Stimulated activated CD8-positive, alpha-beta memory T cell treated with anti-CD3 and anti-CD28 coated beads, Interleukin-4, amount 100 ng/mL, for 1 hour (primary cell): ENCODE measurements at places on chromosomes 12 and 14.

DNA sequence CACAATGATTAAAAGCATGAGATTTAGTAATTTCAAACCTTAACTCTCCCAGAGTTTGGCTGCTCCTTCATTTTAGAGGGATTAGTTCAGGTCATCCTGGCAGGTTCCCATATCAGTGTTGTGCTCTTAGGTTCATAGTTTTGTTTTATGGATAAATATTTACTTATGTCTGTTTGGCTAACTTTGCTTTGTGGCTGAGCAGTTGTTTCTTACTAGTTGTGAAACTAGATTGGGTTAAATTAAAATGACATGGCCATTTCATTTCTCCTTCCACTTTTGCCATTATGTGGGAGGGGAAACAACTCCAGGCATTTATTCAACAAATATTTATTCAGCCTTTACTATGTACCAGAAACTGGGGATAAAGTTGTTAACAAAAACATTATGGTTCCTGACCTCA, 158.8 kb downstream of the TMTC3 start:
- DNase-seq: no peak

DNA sequence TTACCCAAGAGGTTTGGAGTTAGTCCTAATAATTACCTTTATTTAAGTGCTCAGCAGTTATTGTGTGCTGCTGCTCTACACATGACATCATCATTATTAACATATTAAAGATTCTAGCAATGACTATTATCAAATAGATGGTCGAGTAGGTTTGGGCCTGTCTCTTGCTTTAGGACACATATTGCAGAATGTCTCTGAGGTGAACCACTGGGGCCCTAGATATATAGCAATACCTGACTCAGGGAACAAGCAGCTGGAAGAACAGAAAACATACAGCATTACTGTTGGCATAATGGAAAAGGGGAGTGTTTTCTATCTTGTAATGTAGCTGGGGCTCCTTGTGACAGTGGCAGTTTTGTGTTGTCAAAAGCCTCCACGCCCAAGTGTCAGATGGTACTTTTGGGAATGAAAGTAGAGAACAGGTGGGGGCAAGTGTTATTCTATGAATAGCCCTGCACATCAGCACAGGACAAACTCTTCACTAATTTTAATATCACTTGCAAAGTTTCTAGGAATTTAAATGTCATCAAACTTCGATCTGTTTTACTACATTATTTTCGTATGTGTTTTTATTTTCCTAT, 54.6 kb downstream of the C12orf56 start:
- no peak for DNase-seq

DNA sequence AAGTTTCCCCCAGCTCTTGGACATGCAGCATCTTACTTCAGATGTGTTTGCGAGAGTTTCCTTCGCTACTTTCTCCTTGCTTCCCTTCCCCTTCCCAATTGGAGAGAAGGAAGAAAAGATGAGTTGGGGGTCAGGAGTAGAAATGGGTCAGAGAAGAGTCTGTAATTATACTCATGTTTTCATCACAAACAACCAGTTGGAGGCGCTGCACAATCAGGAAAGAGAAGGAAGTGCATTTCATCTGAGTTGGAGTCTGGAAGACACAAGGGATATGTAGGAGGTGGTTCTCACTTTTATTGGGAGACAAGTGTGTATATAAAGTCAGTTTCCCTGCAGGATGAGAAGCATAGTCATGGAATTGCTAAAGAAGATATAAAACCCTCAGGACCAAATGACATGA, 31.3 kb upstream of the VSX2 start:
- no peak for DNase-seq

GRCh38 chr12:41605545-41606305, 417.6 kb downstream of the PDZRN4 start:
- no peak for DNase-seq

- DNase-seq: no peak
Observed at GRCh38 chr12:30546121-30546520, 149.5 kb downstream of the IPO8 start.

- DNase-seq: no peak
Observed at GRCh38 chr14:89237921-89238529, 179.0 kb downstream of the FOXN3 start.

DNA sequence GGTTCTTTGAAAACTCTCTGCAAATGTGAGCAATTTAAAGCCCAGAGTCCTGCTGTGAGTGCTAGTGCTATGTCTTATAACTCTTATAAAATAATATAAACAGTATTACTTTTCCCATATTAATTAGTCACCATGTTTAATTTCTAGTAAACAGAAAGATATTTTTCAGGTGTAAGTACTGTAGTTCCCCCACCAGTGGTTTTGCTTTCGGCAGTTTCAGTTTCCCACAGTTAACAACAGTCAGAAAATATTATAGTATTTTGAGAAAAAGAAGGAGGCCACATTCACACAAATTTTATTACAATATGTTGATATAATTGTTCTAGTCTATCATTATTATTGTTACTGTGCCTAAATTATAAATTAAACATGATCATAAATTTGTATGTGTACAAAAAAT, 800.5 kb downstream of the LRFN5 start:
- DNase-seq: no peak

GRCh38 chr12:113049976-113050742, 6.4 kb upstream of the DTX1 start:
- no peak for DNase-seq
